ENCODE measurements at places on chromosomes 6 and 20.

DNA sequence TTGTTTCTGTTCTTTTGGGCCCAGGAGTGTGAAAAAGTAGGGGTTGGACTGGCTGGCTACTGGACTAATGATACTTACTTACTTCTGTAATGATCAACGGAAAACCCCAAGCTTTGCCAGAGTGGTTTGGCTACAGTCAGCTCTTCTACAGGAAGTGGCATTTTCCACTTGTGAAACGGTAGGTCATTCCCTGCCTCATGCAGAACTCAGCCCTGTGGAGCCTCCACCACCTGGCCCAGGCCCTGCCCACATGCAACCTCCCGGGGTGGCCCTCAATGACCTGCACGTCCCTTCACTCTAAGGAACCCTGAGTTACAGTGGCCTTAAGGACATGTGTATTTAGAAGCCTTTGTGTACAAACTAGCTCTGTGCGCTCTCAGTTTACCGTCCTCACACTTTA is 140.4 kb downstream of the DTNBP1 start:
- peak; percentile 39 for DNase-seq

- no peak for DNase-seq
These were observed 2.6 kb downstream of the PTK7 start for GRCh38 chr6:43078691-43079090.

DNA sequence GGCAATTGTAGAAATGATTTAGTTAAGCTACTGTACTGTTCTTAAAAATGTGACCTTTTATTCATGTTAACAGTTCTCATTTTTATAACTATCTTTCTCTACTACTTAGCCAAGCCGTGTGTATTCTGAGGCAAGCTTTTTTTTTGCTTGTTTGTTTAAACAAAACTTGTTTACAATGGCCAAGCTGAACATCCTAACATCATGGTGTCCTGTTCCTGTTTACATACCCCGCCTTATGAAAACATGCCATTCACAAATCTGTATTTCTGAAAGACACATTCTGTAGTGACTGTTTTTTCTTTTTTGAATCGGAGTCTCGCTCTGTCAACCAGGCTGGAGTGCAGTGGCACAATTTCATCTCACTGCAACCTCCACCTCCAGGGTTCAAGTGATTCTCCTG is 140.9 kb downstream of the NCOA3 start:
- DNase-seq: no peak

DNA sequence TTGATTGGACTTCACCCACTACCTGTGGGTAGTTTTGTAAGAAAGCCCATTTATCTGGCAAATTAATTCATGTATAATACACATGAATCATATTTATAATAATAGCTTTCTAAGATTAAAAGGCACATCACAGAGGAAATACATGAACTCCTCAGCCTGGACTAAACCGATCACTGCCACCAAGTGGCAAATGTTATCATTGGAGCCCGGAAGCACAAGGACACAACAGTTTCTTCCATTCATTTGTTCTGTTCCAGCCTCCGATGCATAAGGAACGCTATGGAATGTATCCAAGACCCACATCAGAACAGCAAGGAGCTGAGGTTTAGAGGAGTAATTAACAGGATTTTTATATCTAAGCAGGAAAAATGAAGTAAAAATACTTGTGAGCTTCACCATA is 13.9 kb upstream of the IPCEF1 start:
- DNase-seq: no peak

GRCh38 chr6:146593986-146594385 is 4.8 kb upstream of the ADGB start:
- DNase-seq: no peak

Data from mesenteric fat pad (tissue), 1 donor.